Adipocyte (in vitro differentiated cells): ENCODE measurements at places on chromosomes 4 and X.
A peak's percentile ranks its signal among the peaks of the same experiment; 100 is the strongest.

- DNase-seq: peak; percentile 45
Measured at GRCh38 chrX:119981286-119982070, 37.9 kb upstream of the NKAP start.

DNA sequence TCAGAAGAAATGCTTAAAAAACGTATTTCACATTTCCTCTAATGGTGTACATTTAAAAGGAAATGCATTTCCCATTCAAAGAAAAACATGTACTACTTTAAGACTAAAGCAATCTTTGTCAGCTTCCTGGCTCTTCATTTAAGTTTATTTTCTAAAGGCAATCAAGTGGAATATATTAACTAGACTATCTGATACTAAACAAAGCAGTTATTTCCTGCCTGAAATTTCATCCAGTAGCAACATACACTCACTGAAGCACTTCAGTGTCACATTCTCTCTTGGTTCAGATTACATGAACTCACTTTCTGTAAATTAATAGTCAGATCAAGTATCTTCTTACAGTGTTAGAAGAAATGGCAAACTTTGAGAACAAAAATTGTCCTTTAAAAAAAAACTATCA, 42.5 kb downstream of the LRBA start:
- peak; percentile 6 for DNase-seq

DNA sequence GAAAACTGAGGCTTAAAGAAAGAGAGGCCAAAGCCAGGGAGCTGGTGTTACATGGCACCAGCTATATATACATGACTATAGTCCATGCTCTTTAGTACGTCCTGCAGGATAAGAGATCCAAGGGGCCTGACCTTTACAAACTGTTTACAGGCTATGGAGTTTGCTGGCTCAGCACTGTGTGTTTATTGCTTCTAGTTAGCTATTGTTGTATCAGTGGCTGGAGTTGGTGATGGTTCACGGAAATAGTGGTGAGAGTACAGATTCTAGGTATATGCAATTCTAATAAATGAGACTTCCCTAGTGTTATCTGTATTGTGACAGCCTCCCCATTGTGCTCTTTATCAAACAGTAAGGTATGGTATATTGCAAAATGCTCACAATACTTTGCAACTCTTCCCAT, 46.5 kb downstream of the REPS2 start:
- no peak for DNase-seq

DNA sequence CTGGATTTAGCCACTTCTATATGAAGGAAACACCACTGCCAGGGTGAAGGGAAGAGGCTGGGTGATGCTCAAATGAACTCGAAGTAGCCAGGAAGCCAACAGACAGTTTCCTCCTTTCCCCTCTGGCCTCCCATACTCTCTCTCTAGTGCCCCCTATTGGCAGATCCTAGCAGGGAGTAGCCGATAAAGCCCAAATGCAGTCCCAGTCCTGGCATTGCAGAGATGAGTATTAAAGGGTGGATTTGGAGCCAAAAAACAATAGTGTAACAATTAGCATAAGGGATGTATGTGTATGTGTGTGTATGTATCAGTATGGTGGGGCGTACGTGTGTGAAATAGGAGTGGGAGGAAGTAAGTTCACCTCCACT, 213.8 kb upstream of the LDB2 start:
- no peak for DNase-seq

DNA sequence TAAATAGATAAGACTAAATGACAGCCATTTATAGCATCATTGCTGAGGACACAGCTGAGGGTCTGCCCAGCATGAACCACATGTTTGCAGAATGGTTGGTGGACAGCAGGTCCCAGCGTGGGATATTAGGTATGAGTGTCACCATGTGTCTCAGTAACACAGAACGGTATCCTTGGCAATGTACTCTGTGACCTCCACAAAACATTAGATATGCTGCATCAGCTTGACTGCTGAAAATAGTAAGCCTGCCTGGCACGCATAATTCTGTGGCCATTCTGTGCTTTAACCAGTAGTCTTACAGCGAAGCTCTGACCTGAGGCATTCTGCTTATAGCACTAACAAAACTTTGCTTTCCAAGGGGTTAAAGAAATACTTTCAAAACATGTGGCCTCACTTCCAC, 32.0 kb downstream of the LIMCH1 start:
- no peak for DNase-seq

- no peak for DNase-seq
Measured at GRCh38 chr4:152072001-152072485, 311.2 kb upstream of the GATB start.

- peak; percentile 6 for DNase-seq
Measured at GRCh38 chr4:38896940-38897339, 29.3 kb downstream of the FAM114A1 start.

DNA sequence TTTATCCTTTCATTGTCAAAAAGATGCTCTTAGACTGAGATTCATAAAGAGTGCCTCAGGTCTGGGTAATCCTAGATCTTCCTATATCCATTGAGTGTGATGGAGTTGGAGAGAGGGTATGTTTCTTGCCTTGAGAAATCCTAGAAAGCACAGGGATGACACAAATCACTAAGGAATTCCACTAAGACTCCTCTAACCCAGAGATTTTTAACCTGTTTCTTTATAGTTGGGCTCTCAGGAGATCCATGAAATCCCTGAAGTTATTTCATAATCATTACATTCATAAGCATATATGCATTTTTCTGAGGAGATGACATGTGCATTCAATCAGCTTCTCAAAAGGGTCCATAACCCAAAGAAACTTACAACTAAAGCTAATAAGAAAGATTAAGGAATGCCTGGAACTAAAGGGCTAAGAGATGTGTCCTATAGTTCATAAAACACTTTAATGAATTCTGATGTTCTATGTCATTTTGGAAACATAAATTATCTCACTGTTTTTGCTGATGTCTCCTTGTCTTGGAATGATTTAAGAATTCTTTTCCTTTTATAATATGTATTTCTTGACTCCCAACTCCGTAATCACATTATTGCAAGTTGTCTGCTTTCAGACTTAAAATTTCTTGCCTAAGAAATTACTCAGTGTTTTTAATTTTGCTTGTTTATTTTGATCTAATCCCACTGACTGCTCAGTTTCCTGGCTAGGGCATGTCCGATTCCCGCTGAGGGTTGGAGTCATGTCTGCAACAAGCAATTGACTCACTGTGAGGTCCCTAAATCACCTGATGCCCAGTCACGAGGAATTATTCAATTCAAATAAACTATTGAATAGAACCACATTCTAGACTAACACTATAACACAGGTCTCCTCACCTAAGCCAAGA, 2.8 kb upstream of the AMTN start:
- DNase-seq: peak; percentile 73

GRCh38 chr4:109094056-109094455, 208.4 kb downstream of the COL25A1 start:
- DNase-seq: no peak

DNA sequence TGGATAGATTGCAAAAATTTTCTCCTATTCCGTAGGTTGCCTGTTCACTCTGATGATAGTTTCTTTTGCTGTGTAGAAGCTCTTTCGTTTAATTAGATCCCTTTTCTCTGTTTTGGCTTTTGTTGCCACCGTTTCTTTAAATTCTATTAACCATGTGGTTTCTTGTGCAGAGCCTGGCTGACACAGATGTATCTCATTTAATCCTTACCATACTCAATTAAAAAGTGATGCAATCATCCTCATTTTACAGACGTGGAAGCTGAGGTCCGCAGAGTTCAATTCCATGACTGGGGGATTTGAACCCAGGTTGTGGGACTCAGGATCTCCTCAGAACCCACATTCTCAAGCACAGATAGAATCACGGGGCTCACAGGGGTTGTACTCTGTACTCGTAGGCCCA, 66.7 kb downstream of the SORCS2 start:
- DNase-seq: no peak

DNA sequence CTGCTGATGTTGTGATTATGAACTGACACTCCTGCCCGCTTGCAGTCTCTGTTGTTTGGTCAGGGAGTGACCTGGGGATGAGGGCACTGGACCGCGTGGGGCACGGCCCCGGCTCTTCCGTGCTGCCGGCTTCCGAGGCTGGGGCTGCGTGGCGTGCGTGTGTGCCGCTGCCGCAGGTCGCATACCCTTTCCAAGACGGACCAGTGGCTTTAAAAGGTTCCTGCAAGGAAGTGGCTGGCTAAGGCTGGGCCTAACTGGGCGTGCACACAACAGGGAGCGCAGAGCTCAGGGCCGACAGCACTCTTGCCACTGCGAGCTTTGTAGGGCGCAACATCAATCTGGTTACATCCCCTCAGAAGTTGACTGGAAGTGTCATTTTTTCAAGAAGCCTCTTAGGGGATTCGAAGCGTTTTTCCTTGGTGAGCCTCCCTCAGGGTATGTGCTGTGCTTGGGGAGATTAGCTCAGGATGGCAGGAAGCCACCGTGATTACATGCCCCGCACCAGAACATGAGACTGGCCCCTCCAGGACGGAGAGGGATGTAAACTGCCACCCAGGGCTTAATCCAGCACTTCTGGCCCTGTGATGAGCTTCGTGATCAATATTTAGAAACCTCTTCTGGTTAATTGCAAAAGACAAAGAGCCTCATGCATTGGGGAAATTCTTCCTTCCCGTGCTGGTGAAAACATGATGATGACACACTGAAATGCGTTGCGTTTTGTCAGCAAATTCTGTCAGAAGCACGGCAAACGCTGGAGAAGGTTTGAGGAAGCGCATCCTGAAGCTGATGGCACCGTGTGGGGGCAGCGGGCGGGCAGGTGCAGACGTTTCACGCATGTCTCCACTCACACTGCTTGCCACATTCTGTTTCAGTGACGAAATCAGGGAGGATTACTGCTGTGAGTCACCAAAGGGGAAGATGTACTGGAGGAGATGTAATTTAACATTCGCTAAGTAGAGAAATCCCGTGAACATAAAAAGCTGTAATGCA, 11.1 kb downstream of the MAEA start:
- peak; percentile 39 for DNase-seq

DNA sequence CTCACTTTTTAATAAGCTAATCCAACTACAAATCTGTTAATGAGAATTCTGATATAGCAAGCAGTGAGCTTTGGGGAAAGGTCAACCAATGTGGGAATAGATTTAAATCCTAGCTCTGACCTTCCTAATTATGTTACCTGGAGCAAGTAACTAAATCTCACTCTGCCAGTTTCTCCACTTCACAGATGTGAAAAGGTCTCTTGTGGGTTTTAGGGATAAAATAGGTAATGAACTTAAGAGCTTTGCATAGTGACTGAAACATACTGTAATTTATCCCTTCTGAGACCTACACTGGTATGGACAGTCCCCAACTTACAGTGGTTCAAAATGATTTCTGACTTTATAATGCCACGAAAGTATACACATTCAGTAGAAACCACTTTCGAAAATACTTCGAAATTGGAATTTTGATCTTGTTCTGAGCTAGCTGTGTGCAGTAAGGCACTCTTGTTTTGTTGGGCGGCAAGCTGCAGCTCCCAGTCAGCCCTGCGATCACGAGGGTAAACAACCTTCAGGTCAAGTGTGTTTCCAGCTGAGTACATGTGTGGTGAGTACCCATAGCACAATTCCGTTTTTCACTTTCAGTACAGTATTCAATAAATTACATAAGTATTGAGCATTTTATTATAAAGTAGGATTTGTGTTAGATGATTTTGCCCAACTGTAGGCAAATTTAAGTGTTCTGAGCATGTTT, 93.7 kb downstream of the ADGRL3 start:
- DNase-seq: no peak

GRCh38 chrX:77455437-77455836, 8.2 kb downstream of the FGF16 start:
- no peak for DNase-seq

GRCh38 chr4:69878250-69878649, 18.3 kb upstream of the SULT1E1 start:
- DNase-seq: no peak

- DNase-seq: no peak
Measured at GRCh38 chr4:148161601-148162000, 280.6 kb downstream of the NR3C2 start.

DNA sequence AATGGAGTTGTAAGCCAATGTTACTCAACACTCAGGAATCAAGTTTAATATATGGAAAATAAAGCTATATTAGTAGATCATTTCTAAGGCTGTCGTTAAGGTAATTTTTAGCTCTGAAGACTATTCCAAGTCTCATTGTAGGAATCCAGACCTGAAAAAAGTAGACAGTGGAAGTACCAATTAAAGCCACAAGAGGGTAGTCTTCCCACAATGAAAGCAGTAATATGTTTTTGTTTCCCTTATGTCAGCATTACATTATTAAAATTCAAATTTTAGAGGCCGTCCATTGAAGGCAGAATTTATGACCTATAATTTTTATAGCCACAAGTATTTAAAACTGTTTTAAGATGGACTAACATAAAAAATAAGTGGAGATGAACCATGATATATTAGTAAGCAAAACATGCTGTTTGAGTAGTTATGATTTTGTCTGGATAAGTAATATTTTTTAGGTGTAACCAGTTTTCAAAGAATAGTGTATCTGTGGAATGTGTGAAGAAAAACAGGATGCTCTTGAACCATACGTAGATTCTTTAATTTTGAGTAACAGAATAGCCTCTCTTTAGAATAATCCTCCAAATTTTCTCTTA, 372.6 kb upstream of the TECRL start:
- DNase-seq: peak; percentile 72

GRCh38 chr4:156109943-156110900, 156.6 kb upstream of the CTSO start:
- DNase-seq: no peak

- DNase-seq: no peak
Measured at GRCh38 chr4:112927544-112927943, 121.9 kb upstream of the ANK2 start.

- DNase-seq: no peak
Measured at GRCh38 chr4:152680988-152681603, 1.3 kb upstream of the TMEM154 start.

GRCh38 chr4:184375027-184375426, 99.3 kb downstream of the IRF2 start:
- no peak for DNase-seq

GRCh38 chrX:110954428-110955100, 141.4 kb upstream of the PAK3 start:
- DNase-seq: no peak

DNA sequence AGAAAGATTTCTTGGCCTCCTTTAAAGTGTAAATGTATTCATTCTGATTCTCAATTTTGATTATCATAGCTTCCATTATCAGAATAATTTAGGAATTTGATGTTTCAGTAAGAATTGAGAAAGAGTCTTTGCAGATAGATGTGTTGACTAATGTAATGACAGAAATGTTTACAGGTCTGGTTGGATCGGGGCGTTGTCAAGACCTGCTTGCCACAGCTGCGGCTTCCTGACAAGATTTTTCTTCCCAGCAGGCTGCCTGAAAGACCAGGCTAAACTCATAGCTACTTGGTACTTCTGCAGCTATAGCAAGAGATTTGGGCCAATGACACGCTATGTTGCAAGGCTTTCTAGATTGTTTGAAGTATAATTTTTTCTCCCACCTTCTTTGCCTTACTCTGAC, 91.5 kb upstream of the ANKRD50 start:
- no peak for DNase-seq

- DNase-seq: peak; percentile 79
Measured at GRCh38 chr4:89298788-89299152, 8.8 kb downstream of the GPRIN3 start.

- DNase-seq: no peak
Measured at GRCh38 chrX:40072246-40072645, 25.5 kb downstream of the BCOR start.

DNA sequence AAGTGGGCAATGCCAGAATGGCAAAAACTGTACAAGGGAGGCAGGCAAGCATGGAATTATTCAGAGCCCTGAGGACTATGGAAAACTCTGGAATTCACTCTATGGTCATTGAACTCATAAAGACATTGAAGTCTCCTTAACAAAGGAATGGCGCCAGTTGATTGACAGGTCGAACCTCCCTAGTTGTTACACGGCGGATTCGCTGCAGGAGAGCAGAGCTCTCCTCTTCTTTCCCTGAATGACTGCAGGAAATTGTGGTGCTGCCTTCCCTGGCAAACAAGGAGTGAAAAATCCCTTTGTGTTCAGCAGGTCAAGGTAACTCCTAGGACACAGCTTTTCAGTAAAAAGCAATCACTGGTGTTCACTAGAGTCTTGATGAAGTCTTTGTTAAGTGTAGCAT, 732.8 kb upstream of the FRG1 start:
- DNase-seq: no peak
